Germinal center (tissue), 1 donor: ENCODE measurements at places on chromosomes 5 and 9.

DNA sequence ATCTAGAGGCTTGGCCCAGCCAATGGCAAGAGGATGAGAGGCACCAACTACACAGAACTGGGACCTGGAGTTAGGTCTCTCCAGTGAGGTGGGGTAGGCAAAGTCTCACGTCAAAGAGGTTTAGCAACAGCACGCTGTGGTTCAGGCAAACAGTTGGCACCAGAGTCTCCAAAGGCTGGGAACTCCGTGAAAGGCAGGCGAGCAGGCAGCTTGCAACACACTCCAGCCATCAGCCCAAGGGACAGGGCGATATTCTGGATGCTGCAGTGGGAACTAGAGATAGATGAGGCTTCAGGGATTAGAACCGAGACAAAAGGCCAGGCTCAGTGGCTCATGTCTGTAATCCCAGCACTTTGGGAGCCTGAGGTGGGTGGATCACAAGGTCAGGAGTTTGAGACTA, 129.1 kb downstream of the PDZD2 start:
- no peak for DNase-seq

DNA sequence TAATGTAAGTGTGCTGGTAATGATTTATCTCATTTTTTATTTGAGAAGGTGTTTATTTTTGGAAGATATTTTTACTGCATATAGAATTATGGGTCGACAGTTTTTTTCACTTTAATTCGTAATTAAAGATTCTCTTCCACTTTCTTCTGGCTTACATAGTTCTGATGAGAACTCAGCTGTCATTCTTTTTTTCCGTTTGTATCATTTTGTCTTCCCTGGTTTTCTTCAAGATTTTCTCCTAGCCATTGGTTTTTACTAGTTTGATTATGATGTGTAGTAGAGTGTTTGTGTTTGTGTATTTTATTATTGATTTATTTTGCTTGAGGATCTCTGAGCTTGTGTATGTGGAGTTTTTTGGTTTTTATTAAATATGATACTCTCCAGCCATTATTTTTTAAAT, 21.7 kb downstream of the SLF1 start:
- DNase-seq: no peak

DNA sequence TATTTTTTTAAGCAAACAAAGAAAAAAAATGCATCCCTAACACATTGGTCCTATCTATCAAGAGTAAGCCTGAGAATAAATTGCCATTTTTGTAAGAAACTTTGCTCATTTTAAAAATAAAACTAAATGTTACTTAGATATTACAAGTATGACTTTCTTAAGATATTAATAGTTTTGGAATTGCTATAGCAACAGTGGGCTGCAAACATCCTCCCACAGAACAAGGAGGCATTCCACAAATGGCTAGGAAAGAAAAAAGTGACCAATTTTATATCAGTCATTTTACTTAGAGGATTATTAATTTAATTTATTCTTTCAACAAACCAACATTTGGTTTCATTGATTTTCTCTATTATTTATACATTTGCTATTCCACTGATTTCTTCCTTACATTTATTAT, 63.7 kb downstream of the LURAP1L start:
- no peak for DNase-seq

- no peak for DNase-seq
Observed at GRCh38 chr5:142857405-142857804, 87.2 kb downstream of the ARHGAP26 start.

GRCh38 chr9:100397529-100398266, 29.2 kb upstream of the MSANTD3 start:
- no peak for DNase-seq

- DNase-seq: no peak
Observed at GRCh38 chr9:132531710-132532570, 50.5 kb upstream of the BARHL1 start.

DNA sequence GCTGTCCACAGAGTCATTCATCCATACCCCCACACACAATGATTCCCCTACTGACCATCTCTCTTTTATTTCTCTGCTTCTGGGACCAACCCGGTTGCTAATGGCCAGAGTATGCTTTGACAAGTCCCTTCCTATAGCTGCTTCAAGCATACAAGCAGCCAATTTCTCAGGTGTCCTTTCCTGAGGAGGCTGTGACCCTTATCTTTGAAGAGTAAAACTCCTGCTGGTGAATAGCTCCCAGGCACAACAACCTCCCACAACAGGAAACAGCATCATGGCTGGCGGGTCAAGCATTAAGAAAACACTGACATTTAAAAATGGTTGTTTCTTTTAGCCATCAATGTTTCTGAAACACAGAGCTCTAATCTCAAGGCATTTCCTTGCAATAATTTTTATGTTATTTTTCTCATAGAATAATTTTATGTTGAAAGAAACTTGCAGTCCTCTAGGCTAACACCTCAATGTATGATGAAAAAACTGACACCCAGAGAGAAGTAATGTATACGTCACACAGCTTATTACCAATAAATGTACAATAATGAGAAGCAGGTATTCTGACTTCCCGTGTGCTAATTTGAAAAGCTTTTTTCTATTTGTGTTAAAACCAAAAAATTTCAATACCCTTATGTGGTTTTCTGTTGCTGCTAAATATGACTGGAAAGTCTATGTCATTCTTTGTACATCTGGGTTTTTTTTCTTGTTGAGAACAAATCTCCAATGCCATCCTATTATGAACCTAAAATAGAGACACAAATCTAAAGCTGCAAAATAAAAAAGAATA, 7.5 kb upstream of the PAM start:
- DNase-seq: no peak

DNA sequence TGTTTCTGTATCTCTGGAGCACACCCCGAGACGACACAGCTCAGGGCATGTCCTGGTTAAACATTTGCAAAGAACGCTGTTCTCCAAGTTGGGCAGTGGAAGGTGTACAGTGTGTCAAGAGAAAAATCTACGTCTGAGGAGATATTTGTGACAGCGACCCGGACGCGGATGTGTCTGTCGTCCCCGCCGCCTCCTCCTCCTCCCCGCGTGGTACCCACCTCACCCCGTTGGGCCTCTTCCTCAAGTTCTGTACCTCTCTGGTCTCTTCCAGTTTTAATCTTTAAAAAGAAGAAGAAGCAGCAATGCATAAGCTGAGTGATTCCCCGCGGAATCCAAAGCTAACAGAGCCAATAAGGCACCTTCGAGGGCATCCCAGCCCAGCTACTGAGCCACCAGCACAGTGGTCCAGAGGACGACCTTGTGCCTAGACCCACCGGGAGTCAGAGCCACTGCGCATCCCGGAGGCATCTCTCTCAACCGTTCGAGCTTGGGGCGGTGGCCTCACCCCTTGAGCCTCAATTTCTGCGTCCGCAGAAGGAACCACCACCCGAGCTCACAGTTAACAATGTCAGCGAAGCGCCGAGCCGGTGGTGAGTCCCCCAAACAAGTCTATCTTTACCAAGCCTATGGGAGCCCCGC, 467 bp downstream of the C9orf78 start:
- peak; percentile 30 for DNase-seq

DNA sequence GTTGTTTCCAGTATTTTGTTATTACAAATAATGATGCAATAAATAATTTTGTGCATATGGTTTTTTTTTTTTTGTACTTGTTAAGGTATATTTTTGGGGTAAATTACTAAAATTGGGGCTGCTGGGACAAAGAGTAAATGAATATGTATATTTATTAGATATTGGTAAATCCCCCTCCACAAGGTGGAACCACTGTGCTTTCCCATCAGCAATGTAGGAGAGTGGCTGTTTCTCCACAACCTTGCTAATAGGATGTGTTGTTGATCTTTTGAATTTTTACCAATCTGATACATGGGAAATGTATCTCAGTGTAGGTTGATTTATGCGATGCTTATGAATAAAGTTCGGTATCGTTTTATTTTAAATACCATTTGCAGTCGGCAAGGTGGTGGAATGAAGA, 118.1 kb downstream of the TRPM3 start:
- no peak for DNase-seq

- DNase-seq: no peak
Observed at GRCh38 chr5:154273028-154273617, 82.6 kb downstream of the GALNT10 start.

DNA sequence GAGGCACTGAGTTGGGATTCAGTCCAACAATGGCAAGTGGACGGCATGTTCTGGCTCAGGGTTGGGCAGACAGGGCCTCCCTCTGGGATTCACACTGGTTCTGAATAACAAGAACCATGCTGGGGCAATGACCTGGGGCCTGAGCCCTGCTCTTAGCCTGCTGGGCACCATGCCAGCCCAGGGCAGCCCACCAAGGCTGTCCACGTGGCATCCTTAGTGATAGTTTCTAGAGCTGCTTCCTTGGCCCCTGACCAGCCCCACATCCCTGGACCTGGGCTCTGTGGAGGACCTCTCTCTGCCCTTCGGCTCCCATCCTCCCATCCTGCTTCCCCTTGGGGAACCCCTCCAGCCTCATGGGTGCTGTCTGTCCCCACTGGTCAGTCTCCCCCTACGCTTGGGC, 22.3 kb upstream of the OLFM1 start:
- DNase-seq: no peak

- DNase-seq: no peak
Observed at GRCh38 chr9:111078391-111079038, 40.2 kb upstream of the LPAR1 start.

- DNase-seq: no peak
Observed at GRCh38 chr5:143657647-143658285, 154.2 kb upstream of the HMHB1 start.

- no peak for DNase-seq
Observed at GRCh38 chr9:109989296-109989695, 209.3 kb downstream of the PALM2AKAP2 start.

DNA sequence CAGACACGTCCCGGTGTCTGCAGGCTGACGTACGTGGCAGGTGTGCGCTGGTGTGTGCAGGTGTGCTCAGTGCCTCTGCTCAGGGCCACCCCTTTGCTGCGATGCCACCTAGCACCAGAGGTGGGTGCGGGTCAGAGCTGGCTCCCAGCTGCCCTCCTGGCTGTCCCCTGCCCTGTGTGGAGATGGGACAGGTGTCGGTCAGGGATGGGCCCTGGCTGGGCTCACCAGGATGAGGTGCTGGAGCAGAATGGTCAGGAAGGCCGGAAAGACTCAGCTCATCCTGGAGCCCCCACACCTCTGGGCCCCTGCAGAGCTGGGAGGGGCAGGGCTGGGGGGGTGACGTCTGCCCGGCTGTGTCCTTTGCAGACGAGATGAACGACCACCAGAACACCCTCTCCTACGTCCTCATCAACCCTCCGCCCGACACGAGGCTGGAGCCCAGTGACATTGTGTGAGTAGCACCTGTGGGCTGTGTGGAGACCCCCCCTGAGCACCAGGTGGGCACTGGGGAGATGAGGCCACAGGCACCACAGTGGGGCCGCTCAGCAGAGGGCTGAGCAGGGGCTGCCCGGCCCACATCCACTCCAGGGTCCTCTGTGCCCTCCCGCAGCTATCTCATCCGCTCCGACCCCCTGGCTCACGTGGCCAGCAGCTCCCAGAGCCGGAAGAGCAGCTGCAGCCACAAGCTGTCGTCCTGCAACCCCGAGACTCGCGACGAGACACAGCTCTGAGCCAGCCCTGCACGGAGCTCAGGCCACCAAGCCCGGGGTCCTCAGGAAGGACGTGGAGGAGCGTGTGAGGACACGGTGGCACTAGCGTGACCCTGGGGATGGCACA, 89.7 kb downstream of the KCNT1 start:
- no peak for DNase-seq

GRCh38 chr9:134338394-134339182, 12.3 kb downstream of the RXRA start:
- DNase-seq: no peak

DNA sequence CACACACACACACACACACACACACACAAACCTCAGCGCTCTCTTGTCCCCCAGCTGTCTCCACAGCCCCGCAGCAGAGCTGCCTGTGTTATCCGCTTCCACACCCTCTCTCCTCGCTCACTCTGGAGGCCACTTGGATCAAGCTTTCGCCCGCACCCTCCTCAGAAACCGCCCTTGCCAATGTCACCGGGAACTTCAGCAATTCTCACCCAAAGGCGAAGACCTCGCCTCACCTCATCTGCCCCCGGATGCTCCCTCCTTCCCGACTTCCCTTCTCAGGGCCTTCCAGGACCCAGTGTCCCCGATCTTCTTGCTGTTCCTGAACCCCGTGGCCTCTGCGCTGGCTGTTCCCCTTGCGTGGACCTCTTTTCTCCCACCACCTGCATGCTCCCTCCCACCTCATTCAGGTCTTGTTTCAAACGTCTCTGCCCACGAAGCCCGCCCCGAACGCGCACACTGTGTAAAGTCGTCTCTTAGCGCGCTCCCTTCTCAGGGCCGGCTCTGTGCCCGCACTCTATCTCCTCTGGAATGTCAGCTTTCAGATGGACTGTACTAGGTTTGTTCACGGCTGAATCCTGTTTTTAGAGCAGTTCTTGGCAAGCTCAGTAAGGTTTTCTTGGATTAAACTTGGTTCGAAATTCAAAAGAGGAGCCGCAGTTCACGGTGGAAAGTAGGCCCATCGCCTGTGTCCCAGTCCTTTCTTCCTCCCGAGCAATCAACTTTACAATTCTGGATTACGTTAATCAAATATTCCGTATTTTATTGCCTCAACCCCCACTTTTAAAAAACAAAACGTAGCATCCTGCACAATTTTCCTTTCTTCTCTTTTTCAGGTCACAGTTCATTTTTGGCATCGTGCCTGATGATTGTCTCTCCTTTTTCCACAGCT, 1.0 kb upstream of the TRIM7 start:
- no peak for DNase-seq

- no peak for DNase-seq
Observed at GRCh38 chr5:113338628-113339027, 96.2 kb downstream of the TSSK1B start.

GRCh38 chr5:61538722-61539501, 206.9 kb downstream of the ZSWIM6 start:
- DNase-seq: no peak

DNA sequence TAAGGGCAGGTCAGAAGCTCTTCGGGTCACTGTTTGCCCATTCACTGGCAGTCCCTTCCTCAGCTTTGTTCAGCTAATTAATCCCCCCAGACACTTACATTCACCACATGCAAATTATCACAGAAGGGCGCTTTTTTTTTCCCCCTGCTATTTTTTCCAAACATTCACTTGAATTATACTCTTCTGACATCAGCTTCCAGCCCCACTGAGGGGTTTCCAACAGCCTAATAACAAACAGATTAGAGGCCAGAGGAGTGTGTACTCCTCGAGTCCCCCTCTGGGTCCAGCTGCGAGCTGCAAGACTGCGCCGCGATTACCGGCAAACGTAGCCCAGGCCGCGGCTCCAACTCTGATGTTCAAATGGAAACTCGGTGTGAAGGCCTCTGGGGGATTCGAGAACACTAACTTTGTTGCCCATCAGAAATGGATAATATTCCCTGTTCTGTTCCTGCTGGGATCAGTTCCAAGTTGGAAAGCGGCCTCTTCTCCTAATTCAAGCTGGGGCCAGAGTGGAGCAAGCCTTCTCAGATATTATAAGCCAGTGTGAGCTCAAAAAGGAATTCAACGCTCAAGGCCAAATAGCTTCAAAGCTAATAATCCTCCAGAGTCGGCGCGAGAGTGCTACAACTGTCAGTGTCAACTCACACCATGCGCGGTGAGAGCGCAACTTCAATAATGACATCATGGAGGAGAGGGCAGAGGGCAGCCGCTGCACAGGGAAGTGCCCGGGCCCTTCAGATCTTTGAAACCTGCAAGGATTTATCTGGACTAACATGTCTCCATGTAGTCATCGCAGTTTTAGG, 560.8 kb downstream of the BNC2 start:
- DNase-seq: no peak

GRCh38 chr9:129211686-129212085, 33.6 kb upstream of the IER5L start:
- no peak for DNase-seq
